Activated T-cell treated with anti-CD3 and anti-CD28 coated beads, Interleukin-2, amount 50 U/mL, for 72 hours (primary cell): ENCODE measurements at places on chromosomes 16 and 17. TPM values are rescaled to one million over a fixed set of nuclear protein-coding genes. Genes with fewer than 3 reads are reported as not detected.

Gene SOCS1
- total RNA-seq, result 126 TPM

Gene TBX6
- total RNA-seq, result 4.2 TPM

Gene FA2H
- not detected for total RNA-seq

GRCh38 chr16:77647726-77648125, 74.6 kb upstream of the NUDT7 start:
- no peak for DNase-seq

DNA sequence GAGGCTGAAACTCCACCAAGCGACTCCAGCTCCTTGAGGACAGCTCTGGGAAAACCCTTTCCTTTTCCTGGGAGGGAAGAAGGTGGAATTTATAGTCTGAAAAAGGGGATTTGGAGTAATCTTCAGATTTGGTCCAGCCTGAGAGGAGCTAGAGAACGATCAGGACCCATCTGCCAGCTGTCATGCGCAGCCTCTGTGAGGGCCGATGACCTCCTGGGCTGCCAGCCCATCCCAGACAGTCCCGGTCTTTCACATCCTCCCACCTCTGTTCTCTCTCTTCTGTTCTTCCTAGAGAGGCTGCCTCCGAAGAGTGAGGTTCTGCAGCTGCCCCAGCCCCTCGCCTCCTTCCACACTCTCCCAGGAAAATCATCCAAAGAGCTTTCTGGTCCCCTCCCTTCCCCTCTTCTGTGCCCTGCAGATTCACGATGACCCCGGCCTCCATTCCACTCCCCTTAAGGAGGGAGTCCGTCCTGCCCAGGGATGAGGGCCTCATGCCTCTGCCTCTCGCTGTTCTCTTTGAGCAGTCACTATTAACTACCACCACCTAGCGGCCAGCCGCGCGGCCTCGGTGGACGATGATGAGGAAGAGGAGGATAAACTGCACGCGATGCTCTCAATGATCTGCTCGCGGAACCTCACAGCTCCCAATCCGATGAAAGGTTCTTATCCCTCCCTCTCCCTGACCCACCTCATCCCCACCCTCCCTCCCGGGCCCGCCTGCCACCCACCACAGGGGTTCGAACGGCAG, 29.6 kb downstream of the SGSM2 start:
- no peak for DNase-seq
